ENCODE measurements at places on chromosomes 7 and 10.

GRCh38 chr7:150476819-150477631, 26.6 kb downstream of the GIMAP8 start:
- DNase-seq: no peak
- H3K36me3 ChIP-seq: no peaks in the 10 kb centered on the region
- no peak overlapping the region for H3K4me3 ChIP-seq
- peaks cover 38% of the 10 kb centered on the region for H3K4me1 ChIP-seq
- no peaks in the 10 kb centered on the region for H3K27me3 ChIP-seq
- no peak overlapping the region for H3K27ac ChIP-seq

- H3K4me3 ChIP-seq: no peak overlapping the region
- no peak for DNase-seq
- no peak overlapping the region for H3K27ac ChIP-seq
- no peaks in the 10 kb centered on the region for H3K36me3 ChIP-seq
These were observed 415.5 kb upstream of the SORCS1 start for GRCh38 chr10:107579970-107580369.

GRCh38 chr10:97823734-97824133, 25.9 kb upstream of the GOLGA7B start:
- no peaks in the 10 kb centered on the region for H3K27me3 ChIP-seq
- H3K36me3 ChIP-seq: no peaks in the 10 kb centered on the region
- no peak overlapping the region for H3K4me3 ChIP-seq
- no peak overlapping the region for H3K27ac ChIP-seq

- H3K4me1 ChIP-seq: peaks cover 5% of the 10 kb centered on the region
- no peak overlapping the region for H3K4me3 ChIP-seq
- peak overlapping the region; percentile 55 for H3K27ac ChIP-seq
- DNase-seq: no peak
These were observed 24.2 kb downstream of the CCM2 start for GRCh38 chr7:45024126-45024744.

DNA sequence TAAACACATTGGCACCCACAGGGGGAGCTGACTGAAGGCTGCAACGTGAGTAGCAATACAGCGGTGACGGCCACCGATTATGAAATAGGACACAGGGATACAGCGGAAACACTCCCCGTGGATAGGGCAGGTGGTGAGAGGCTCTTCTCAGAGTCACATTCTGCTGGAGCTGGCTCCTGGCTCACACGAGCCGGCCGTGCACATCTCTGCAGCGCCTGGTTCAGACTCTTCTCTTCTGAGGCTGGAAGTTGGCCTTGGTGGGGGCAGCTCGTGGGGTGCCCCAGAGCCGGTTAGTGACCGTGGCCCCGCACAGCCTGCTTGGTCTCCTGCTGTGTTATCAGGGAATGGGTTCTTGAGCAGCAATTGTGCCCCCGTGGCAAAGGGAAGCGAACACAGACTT, 61.3 kb upstream of the EN2 start:
- H3K27me3 ChIP-seq: peaks cover 87% of the 10 kb centered on the region
- H3K36me3 ChIP-seq: no peaks in the 10 kb centered on the region
- H3K4me1 ChIP-seq: no peaks in the 10 kb centered on the region

DNA sequence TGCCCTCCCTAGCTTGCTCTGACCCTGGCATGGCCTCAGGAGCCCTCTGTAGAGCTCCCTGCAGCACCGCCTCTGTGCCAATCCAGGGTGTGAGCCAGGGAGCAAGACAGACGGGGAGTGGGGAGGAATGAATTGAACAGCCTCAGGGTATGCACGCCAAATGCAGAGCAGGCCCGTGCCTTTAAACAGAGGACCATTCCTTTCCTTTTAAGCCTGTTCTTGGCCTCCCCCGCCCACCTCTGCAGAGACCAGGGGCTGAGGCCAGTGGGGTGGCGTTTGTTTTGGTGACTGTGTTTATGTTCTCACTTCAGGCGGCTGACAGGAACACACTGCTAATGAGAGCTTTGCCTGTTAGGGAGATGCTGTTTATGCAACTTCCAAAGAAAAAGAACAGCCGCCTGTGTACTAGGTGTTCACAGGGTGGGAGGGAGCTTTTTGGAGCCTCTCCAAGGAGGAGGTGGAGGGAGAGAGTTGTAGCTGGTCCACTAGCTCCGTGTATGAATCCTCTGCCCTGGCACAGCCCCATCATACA, 528.1 kb upstream of the DPP6 start:
- no peak overlapping the region for H3K4me3 ChIP-seq
- no peaks in the 10 kb centered on the region for H3K4me1 ChIP-seq
- peak overlapping the region; percentile 82 for H3K27ac ChIP-seq
- no peaks in the 10 kb centered on the region for H3K36me3 ChIP-seq

DNA sequence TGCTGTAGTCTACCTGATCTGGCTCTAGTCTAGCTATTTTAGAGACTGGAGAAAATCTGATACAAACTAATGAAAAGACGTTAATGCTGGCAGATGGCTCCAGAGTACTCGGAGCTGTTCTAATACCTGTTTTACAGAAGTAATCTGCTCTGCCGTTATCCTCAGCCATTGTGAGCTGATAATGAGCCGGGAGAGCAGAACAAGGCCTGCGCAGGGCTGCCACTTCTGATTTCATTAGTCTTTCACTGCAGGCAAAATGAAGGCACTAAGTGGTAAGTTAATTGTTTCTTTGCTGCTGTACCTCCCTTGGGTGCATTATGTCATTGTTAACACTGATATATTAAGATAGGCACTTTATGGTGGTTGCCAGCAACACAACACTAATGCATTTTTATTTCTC, 456.4 kb upstream of the PFKP start:
- no peaks in the 10 kb centered on the region for H3K4me1 ChIP-seq
- H3K27me3 ChIP-seq: no peaks in the 10 kb centered on the region
- H3K27ac ChIP-seq: no peak overlapping the region
- no peak for DNase-seq
- no peak overlapping the region for H3K4me3 ChIP-seq

DNA sequence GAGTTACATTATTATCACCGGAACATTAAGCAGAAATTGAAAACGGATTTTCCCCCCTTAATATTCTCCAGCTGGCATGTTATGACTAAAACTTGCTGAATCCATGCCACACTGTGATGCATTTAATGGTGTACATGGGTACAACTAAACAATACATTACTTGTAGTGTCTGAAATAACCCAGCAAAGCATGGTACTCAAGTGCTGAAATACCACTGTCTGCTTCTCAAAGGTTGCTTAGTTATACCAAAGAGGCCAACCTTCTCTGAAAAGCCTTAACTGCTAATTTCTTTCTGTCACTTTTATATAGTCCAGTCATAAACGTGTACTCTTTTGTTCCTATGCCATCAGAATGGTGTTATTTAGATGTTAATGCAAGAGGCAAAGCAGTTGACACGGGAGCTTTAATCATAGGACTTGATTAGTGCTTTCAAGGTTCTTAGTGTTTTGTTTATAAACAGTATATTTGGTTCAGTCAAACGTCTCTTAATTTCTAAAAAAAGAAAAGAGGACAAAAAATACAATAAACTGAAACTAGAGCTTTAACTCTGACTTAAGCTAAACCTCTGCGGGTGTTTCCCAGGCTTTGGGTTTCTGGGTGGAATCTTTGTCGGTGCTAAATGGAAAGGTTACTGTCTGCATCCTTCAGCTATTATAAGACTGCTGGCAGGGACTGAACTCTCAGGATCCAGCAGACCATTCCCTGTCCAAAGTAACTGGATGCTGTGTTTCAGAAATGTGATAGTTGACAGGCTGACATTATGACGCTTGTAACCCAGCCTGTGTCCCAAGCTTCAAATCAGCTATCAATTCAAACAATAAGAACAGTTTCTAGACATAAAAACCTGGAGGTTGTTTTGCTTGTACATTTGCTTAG, 202.6 kb downstream of the PPP1R3A start:
- H3K4me3 ChIP-seq: no peak overlapping the region
- H3K4me1 ChIP-seq: no peaks in the 10 kb centered on the region
- no peaks in the 10 kb centered on the region for H3K27me3 ChIP-seq
- no peak overlapping the region for H3K27ac ChIP-seq

DNA sequence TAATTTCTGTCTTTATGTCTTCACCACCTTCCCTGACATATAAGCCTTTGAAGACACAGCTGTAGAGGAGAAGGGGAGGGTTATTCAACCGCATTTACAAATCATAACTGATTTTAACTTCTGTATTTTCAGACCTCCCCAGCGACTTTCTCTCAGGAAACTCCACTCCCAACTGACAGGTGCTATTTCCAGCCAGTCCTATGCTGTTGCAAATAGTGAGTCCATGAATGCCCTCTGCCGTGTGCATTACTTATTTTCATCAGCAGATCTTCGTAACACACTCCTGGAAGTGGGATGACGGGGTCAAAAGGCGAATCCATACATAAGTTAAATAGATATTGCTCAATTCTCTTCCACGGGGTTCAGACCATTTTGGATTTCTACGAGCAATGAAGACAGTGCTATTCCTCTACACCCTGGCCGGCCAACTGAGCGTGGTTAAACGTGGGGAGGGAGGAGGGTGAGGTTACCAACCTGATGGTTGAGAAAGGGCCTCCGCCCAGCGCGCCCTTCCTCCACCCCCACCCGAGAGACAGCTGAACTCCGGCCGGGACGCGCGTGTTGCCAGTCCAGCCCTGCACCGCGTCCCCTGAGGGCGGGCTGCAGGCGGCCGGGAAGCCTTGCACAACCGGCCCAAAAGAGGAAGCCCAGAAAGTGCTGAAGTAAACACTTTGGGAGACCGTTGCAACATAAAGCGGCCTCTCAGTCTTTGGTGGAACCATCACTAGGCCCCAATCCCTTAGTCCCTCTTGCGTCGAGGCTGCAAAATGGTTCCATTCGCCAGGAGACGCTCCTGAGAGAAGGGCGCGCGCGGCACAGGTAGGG, at the start of gene APBB1IP:
TSS of gene APBB1IP (plus strand) at position 705 of the 825 bp plus-strand sequence. CDS start 53,986 bp downstream, outside the sequence.
- no peaks in the 10 kb centered on the region for H3K27me3 ChIP-seq
- H3K36me3 ChIP-seq: no peaks in the 10 kb centered on the region
- peak within 1 kb of the TSS; percentile 87 for H3K27ac ChIP-seq
- H3K4me3 ChIP-seq: peak within 1 kb of the TSS; percentile 52
- peak; percentile 39 for DNase-seq

GRCh38 chr10:6048281-6049030, 13.7 kb downstream of the IL2RA start:
- DNase-seq: no peak
- no peak overlapping the region for H3K27ac ChIP-seq
- H3K36me3 ChIP-seq: no peaks in the 10 kb centered on the region

GRCh38 chr10:109932391-109932790, 9.1 kb upstream of the XPNPEP1 start:
- no peak overlapping the region for H3K4me3 ChIP-seq
- no peaks in the 10 kb centered on the region for H3K36me3 ChIP-seq
- no peaks in the 10 kb centered on the region for H3K27me3 ChIP-seq
- peaks cover 9% of the 10 kb centered on the region for H3K4me1 ChIP-seq

DNA sequence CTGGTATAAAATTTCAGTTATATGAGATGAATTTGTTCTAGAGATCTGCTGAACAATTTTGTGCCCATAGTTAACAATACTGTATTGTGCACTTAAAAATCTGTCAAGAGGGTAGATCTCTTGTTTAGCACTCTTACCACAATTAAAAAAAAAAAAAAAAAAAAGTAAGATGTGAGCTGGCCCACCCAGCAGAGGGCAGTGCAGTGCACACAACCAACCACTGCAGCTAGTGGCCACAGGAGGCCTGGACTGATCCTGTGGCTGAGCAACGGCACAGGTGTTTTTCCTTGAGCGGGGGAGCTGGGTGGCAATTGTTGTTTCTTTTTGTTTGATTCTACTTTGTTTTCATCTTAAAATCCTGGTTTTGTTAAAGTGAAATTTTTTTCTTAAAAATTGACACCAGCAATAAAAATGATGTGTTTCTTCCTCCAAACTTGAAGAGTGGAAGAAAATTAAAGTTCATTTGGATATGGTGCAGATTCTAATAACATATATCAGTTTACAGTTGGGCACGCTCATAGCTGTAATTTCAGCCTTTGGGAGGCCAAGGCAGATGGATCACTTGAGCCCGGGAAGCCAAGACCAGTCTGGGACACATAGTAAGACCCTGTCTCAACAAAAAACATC, 171.1 kb upstream of the TBX20 start:
- no peak for DNase-seq
- H3K4me1 ChIP-seq: no peaks in the 10 kb centered on the region
- H3K4me3 ChIP-seq: no peak overlapping the region
- no peaks in the 10 kb centered on the region for H3K27me3 ChIP-seq

GRCh38 chr10:66572700-66573099, 353.1 kb upstream of the LRRTM3 start:
- DNase-seq: no peak
- H3K4me1 ChIP-seq: no peaks in the 10 kb centered on the region
- H3K4me3 ChIP-seq: no peak overlapping the region
- no peaks in the 10 kb centered on the region for H3K36me3 ChIP-seq
- H3K27ac ChIP-seq: no peak overlapping the region
- no peaks in the 10 kb centered on the region for H3K27me3 ChIP-seq

DNA sequence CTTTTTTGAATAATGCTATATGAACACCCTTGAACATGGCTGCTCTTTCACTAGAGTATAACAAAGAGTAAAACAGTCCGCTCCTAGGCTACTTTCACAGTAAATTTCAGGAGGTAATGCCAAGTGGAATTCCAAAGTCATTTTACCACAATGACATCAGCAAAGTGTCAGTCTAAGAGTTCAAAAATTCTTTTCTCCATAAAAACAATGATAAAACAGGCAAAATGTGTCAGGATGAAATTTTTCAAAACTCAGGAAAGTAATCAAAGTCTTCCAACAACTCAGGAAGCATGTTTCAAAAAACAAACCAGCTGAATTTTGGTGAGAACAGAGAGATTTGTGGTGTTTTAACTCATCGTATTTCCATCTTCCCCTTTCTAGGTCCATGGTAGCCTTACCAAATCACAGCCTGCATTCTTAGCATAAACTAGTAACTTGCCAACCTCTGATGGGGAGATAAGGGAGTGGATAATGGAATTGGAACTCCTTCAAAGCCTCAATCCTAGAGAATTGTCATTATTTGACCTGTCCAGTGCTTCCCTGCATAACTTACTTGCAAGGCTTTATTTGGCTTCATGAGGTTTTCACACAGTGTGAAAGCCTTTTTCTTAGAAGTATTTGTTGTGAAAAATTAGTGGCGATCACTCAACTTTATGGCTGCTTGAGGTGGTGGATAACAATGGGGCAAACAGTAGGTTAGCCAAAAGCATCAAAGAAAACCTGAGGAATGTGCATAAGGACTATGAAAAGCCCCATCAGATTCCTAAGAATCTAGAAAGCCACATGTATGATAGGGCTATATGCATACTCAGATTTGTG, 302.7 kb downstream of the HDAC9 start:
- no peak overlapping the region for H3K4me3 ChIP-seq
- DNase-seq: no peak
- H3K27ac ChIP-seq: no peak overlapping the region
- H3K36me3 ChIP-seq: no peaks in the 10 kb centered on the region
- no peaks in the 10 kb centered on the region for H3K27me3 ChIP-seq
